CD4-positive, alpha-beta T cell treated with Interleukin-17A for 1 hour (primary cell): ENCODE measurements at places on chromosomes 3 and 15.

GRCh38 chr3:113354307-113354706 is 87.0 kb downstream of the CFAP44 start:
- no peak for DNase-seq

- no peak for DNase-seq
Observed at GRCh38 chr3:127078626-127079025, 95.7 kb downstream of the PLXNA1 start.

DNA sequence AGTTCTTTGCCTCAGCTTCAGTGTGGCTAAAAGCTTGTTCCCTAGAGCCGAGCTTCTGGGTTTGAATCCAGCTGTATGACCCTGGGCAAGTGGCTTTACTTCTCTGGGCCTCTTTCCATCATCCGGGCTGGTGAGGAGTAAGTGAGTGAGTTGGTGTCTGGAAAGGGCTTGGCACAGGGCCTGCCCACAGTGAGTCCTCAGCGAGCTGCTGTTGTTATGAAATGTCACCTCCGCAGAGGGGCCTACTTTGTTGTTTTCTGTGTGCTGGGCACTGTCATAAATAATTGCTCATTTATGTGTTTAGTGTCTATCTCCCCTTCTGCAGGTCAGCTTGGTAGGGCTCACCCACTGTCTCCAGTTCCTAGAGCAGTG is 31.7 kb downstream of the SLC6A6 start:
- peak; percentile 40 for DNase-seq

DNA sequence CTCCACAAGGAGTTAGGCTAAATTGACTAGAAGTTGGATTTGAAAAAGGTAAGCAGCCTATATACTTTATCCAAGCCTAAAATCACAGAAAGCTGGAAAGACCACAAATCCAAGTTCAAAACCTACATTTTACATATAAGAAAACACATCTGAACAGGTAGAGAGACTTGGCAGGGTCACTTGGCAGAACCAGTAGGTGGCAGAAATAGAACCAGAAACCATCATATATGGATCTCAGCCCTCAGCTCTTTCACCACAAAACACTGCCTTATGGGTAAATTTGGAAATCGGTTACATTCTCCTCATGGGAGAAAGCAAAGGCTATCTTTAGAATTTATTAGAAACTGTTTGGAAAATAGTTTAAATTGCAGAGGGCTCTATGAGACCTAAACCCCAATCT is 44.2 kb downstream of the MKRN2 start:
- no peak for DNase-seq

DNA sequence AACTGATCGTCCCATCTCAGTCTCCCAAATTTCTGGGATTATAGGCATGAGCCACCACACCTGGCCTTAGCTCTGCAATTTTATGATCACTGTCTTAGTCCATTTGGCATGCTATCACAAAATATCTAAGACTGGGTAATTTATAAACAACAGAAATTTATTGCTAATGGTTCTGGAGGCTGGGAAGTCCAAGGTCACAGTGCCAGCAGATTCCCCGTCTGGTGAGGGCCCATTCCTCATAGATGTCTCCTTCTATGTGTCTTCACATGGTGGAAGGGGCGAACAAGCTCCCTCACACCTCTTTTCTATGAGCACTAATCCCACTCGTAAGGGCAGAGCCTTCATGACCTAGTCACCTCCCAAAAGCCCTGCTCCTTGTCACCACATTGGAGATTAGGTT is 55.3 kb upstream of the KIF23 start:
- DNase-seq: no peak

DNA sequence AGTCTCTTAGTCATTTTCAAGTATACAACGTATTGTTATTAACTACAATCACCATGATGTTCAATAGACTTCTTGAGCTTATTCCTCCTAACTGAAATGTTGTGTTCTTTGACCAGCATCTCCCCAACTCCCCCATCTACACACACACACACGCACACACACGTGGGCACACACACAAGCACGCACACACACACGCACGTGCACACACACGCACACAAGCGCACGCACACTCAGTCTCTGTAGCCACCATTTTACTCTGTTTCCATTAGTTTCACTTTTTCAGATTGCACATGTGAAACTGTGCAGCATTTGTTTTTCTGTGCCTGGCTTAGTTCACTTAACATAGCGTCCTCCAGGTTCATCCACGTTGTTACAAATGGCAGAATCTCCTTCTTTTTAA is 247.0 kb downstream of the XXYLT1 start:
- DNase-seq: no peak

DNA sequence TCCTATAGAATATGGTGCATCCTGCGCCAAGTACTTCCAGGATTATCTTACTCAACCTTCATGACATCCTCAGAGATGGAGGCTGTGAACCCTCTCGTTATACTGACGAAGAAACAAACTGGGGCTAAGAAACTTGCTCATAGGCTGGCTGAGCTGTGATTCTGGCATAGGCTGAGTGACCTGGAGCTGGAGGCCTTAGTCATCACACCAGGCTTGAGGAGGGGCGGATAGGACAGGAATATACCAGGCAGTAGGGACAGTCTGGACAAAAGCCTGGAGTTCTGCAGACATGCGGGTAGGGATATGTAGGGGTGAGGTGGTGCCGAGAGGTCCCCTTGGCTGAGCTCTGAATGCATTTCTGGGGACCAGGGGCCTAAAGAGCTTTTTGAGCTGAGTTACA is 18.1 kb downstream of the HEMK1 start:
- DNase-seq: no peak

DNA sequence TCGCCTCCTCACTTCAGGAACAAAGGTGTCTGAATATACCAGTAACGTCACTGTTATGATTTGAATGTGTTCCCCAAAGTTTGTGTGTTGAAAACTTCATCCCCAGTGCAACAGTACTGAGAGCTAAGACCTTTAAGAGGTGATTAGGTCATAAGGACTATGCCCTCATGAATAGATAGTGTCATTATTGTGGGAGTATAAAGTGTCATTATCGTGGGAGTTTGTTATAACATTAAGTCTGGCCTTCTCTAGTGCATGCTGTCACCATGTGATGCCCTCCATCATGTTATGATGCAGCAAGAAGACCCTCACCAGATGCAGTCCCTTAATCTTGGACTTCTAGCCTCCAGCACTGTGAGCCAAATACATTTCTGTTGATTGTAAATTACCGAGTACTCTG is 53.7 kb upstream of the TLE3 start:
- DNase-seq: no peak

GRCh38 chr3:195873281-195873887 is 35.0 kb downstream of the TNK2 start:
- DNase-seq: no peak

DNA sequence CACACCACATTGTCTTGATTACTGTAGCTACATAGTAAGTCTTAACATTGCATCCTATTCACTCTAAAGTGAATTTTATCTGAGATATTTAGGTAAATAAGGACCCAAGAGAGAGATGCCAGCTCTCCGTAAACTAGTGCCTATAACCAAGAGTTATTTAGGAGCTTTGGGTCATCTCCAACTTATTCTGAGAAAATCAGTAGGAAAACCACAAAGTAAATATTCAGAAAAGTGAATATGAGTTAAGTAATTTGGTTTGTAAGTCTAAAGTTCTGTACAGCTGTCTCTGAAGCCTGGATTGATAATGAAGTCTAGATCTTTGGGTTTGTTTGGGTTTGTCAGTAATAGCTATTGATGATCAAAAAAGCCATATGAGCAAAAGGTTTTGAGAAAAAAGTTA is 120.0 kb downstream of the FNDC3B start:
- DNase-seq: no peak

- DNase-seq: no peak
Observed at GRCh38 chr3:194870394-194871110, 184.9 kb downstream of the FAM43A start.

DNA sequence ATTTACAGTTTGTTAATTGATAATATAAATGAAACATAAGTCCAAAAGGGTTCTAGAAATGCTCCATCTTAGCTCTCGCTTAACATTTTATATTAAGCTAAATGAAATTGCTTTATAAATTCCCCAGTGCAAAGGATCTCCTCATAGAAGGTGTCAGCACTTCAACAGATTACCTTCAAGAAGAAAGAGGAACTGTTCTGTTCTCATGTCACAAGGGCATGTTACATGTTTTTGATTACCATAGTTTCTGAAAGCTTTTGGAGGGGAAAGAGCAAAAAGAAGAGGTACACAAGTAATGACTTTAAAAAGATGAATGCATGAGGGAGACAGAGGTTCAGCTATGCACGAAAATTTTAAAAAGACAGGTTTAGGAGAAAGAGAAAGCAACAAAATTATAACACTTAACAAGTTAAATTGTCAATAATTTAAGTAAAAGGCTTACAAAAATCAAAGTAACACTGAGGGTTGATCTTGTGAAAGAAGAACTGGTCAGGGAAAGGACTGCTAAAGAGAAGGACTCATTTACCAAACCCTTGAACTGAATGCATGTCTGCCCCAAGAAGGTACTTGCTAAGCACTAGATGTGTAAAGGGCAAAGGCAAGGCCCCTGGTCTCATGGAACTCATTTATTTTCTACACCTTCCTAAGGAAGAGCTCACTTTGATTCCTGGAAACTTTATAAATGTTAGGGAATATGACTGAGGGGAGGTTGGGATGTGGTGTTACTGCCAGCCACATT is 45.1 kb downstream of the CCDC191 start:
- DNase-seq: no peak

- no peak for DNase-seq
Observed at GRCh38 chr3:64995857-64996551, 308.2 kb upstream of the ADAMTS9 start.

DNA sequence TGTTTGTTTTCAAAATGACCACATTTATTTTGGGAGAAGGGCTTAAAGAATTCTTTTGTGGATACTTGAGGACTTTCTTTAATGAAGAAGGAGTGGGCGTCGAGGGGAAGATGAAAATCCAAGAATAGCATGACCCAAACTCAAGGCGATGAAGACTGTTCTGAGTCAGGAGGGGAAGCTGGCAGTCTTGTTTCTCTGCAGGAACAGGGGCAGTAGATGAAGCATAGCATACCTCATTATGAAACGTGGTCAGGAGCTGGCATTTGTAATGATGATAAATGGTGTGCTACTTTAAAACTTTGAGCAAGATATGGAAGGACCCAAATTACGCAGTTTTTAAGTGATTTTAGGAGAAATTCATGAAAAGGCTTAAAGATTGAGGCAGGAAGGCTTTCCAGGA is 549.0 kb downstream of the IGSF11 start:
- DNase-seq: no peak

DNA sequence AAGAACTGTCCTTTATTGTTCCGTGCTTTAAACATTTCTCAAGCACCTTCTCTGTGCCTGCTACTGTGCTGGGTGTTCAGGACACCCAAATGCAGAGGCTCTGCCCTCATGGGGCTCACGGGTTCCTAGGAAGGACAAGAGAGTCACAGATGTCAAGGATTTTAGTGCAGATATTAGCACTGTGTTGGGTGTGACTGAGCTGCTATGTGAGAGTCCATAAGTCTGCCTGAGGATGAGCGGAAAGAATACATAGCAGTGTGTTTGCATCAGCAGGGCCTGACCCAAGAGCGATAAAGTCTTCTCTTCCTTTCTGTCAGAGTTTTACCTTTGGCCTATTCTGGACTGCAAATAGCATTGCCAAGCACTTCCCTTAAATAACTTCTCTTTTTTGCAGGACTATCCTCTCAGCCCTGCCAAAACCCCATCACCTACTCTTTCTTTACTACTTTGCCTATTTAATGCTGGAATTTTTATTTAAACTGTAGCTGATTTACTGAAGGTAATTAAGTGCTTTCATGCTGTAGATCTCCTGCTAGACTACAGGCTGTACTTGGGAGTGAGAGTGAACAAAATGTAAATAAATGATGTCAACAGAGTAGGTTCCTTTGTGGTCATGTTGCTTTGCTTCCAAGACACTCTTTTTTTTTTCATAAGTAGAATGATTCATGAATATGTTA is 459.4 kb upstream of the TPRG1 start:
- no peak for DNase-seq

DNA sequence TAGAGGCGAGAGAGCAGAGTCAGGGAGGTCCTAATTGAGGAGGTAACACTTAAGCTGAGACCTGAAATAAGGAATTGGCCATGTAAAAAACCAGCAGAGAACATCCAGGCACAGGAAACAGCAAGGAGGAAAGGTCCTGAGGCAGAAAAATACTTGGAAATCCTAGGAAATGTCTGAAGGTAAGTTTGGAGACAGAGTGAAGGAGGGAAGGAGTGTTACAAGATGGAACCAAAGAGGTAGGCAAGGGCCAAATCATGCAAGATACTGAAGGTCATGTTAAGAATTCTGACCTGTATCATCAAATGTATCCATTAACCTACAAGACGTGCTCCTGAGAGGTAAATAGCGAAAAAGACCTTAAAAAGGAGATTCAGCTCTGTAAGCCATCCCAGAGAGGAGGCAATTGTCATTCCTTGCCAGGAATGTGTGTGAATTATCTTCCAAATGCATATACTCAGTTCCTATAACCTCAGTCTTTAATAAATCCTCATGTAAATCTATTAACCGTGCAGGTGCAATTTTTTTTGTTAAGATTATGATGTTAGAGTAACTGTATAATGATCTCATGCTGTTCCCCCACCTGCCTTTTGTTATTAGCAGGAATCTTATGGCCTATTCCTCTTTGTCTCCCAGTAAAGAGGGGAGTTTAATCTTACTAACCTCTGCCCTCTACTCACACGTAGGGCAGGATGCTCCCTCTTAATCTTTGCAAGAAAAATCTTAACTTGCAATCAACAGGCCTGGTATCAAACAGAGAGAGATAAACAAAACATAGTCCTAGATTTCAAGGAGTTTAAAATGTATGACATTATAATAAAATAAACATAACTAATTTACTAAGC is 166.9 kb downstream of the ULK4 start:
- no peak for DNase-seq

DNA sequence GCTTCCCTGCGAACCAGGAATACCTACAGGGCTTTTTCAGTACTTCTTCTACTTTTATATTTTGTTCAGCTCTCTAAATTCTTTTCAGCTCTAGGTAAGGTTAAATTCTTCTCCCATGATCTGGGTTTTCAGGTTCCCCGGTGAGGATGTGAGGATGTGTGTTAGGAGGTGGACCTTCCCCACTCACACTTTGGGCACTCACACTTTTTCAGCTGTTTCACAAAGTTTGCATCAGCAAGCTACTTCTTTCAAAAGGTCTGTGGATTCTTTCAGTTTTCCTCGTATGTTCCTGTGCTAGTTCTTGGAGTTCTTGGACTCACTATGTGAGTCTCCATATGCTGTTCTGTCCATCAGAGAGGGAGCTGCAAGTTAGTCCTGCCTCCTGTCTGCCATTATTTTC is 13.9 kb upstream of the OR5K2 start:
- DNase-seq: no peak

DNA sequence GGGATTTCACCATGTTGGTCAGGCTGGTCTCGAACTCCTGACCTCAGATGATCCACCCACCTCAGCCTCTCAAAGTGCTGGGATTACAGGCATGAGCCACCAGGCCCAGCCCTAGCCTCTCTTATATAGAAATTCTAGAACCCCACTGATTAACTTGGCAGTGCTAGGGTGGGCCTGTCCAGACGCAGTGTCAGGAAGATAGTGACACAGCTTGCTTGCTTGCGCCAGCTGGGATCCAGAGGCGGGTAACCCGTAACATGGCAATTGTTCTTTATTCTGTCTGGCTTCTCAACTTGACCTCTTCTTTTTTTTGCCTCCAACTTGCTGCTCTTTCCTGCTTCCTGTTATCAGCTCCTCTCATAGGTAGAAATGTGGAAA is 16.2 kb downstream of the CEP19 start:
- no peak for DNase-seq

GRCh38 chr3:58072052-58072762 is 64.0 kb downstream of the FLNB start:
- no peak for DNase-seq

GRCh38 chr3:65532749-65533148 is 506.0 kb downstream of the MAGI1 start:
- DNase-seq: no peak

GRCh38 chr3:107235928-107236315 is 141.3 kb upstream of the CCDC54 start:
- DNase-seq: peak; percentile 79
